ENCODE measurements at places on chromosomes 12 and 14.

DNA sequence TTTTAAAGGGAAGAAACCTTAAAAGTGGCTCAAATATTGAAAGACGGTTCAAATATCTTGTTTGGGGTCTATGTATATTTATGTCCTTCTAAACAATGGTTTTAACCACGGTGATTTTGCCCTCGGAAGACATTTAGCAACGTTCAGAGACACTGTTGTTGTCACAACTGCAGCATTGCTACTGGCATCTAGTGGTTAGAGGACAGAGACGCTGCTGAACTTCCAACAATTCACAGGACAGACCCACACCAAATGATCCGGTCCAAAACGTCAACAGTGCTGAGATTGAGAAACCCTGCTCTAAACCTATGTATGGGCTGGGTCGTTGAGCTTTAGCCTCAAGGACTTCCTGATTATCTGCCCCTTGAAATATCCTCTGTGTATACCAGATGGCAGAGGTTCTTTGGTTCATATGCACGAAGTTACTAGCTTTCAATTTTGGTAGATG lies 1.7 kb downstream of the ANGEL1 start:
- DNase-seq = peak; percentile 18

- no peak for DNase-seq
Measured at GRCh38 chr12:14187002-14187401, 178.5 kb upstream of the ATF7IP start.

DNA sequence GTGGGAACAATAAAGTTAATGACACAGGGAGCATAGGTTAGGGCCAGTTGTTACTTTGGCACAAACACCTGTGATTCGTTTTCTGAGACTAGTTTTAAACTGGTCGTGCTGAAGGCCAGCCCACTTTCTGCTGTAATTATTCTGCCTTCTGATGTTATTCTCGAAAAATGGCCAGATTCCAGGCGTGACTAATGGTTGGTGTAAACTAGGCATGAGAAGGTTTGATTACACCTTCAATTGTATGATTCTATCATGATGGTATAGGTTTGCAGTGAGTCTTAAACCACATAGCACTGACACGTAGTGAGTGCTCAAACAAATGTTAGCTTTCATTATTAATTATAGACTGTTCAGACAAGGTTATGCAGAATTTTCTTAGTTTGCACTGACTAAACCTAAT lies 39.0 kb downstream of the CKB start:
- DNase-seq = peak; percentile 70

- DNase-seq = no peak
Measured at GRCh38 chr12:104722601-104723534, 235.2 kb downstream of the SLC41A2 start.

DNA sequence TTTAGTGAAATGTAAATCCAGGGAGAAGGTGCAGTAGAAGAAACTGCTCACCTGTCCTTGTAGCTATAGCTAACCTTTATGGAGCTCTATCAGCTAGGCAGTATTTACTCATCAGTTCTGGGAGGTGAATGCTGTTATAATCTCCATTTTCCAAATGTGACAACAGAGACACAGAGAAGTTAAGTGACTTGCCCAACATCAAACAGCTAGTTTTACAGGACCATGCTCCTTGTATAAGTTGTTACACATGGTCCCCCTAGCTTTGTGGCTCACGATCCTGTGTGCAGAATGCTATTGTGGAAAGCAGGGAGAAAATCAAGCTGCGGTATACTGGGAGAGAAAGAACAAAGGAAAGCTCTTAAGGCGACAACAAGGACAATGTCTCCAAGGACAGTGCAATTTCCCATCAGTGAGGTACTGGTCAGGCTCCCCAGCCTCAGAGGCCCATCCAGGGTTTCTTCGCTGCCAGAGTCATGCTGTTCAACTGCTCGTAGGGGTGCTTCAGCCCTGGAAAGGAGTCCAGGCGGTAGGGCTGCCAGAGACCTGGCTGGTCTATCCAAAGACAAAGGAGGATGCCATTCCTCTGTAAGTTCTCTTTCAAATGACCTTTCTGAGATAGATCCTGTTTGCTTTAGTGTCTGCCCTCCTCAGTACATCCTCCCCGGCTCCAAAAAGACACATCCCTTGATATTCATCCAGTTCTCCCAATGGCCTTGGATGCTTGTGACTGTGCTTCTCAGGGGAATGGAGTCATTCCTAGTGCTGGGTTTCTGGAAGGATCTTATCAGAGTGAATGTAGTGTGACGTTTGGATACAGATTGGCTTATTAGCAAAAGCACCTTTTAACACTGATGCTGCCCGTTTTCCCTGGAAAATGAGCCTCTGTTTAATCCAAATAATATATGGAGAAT lies 95.5 kb downstream of the ARF6 start:
- DNase-seq = no peak

DNA sequence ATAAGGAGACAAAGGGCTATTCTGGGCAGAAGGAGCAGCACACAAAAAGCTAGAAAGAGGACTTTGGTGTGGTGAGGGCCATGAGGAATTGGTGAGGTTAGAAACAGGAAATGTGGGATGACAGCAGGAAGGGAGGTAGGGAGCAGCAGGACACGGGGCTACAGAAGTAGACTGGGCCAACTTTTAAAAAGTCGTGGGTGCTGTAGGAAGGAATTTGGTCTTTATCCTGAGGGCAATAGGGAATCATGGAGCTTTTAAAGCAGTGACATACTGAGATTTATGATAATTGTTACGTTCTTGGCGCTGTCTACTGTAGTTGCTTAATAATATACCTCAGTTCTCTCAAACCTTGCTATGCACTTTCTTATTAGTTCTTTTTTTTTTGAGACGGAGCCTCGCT lies 8.2 kb upstream of the CHURC1 start:
- no peak for DNase-seq

DNA sequence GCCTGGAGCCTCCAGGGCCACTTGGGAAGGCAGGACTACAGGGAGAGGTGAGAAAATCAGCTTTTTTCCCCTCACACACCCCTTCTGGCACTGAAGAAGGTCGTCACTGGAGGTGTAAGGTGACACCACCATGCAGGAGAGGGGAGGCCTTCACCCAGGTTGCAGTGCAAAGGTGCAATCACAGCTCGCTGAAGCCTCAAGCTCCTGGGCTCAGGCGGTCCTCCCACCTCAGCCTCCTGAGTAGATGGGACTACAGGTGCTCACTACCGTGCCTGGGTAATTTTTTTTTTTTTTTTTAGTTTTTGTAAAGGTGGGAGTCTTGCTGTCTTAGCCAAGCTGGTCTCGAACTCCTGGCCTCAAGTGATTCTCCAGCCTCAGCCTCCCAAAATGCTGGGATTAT lies 93.6 kb downstream of the TNFAIP2 start:
- no peak for DNase-seq

- DNase-seq = no peak
Measured at GRCh38 chr12:8953773-8954402, 4.4 kb upstream of the M6PR start.

DNA sequence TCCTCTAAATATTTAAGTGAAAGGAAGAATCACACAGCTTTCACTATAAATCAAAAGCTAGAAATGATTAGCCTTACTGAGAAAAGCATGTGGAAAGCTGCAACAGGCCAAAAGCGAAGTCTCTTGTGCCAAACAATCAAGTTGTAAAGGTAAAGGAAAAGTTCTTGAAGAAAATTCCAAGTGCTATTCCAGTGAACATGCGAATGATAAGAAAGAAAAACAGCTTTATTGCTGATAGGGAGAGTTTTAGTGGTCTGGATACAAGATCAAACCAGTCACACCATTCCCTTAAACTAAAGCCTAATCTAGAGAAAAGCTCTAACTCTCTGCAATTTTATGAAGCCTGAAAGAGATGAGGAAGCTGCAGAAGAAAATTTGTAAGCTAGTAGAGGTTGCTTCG lies 190.9 kb downstream of the BTG1 start:
- no peak for DNase-seq

DNA sequence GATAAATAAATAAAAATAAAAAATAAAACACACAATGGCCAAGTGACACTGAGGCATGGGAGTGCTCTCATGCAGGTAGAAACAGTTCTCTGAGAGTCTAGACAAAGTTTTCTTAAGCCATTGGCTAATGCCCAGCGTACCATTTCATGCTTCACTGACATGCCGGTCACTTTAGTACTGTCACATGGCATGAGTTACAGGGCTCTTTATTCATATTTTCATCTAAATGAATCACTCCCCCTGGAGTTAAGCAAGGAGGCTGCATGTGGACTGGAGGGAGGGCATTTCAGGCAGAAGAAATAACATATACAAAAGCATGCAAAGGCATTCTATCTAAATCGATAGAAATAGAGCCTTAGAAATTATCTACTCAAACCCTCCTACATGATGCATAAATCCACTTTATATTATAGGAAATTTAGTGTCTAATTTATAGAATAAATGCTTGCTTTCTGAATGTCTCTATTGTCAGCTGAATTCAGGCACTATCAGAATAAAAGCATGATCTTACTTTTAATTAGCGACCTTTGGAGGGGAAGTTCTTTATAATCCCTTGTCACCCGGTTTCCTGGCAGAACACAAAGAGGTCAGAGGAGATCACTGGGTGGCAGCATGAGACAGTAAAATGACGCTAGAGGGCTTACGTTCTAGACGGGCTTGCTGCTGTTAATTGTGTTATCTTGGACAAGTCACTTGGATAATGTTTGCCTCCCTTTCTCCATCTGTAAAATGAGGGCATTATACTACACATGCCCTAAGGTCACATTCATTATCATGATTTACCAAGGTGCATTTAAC lies 17.5 kb downstream of the DYRK4 start:
- DNase-seq = no peak

GRCh38 chr14:30564868-30565248 lies 5.9 kb downstream of the G2E3 start:
- DNase-seq = no peak

DNA sequence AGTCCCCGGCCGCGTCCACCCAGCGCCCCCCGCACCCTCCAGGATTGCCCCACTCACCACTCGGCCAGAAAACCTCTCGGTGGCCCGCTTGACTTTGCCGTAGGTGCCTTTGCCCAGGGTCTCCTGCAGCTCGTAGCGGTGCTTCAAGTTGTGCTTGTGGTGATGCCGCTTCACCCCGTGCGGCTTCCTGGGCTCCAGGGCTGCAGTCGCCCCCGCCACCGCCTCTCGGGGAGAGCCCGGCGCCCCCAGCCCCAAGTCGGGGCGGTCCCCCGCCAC lies 459 bp downstream of the NUAK1 start:
- DNase-seq = no peak

GRCh38 chr14:104003616-104004015 lies 61.3 kb upstream of the RD3L start:
- no peak for DNase-seq
